ENCODE measurements at places on chromosomes 3 and 15.

GRCh38 chr15:25241241-25241801, 197.5 kb downstream of the UBE3A start:
- no peak for DNase-seq

DNA sequence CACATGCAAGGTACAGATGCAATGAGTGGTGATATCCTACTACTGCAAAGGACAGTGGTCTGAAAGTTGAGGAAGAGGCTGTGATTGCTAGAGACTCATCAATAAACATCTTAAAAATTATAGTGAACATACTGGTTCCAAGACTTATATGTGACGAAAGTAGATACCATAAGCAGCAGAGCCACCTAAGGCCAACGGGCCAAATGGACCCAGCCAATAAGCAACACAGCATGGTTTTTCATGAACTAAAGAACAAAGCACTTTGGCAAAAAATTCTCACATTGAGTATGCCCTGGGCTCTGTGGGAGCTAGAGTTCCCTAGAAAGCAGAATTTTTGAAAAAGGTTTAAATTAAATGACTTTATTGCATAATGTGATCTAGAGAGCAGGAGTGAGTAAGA, 272.1 kb downstream of the SI start:
- DNase-seq = no peak

DNA sequence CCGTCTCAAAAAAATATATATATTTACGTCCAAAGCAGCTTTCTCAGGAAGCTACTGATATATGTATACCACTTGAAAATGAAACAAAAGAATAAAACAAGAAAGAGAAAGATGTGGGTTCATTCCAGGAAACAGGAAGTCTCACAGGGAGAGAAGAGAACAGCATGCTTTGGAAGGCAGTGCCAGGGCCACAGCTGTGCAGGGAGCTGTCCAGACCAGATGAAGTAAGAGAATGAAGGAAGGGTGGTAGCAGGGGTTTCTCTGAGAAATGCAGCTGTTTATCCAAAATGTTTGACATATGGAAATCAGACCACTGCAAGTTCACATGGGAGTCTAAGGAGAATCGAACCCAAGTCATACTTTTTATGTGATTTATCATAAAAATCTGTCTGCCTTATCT, 8.9 kb upstream of the GPR27 start:
- DNase-seq = no peak

DNA sequence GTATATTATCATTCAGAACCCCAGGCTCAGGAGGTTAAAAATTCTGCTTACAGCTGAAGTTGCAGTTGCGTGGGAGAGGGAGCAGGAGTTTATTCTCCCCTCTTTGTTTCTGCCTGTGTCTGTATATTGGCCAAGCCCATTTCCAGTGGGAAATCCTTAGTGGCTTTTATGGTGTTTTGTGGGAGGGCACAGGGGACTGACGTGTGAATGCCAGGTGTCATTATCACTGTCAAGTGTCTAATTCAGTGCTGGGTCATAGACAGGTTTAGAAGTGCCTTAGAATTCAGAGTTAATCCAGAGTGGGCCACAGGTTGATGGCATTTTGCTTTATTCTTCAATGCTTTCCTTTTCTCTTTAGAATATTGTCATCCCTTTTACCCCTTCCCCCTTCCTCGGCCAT, 33.4 kb downstream of the SLCO3A1 start:
- no peak for DNase-seq

GRCh38 chr15:35327789-35328188, 218.2 kb downstream of the DPH6 start:
- no peak for DNase-seq

DNA sequence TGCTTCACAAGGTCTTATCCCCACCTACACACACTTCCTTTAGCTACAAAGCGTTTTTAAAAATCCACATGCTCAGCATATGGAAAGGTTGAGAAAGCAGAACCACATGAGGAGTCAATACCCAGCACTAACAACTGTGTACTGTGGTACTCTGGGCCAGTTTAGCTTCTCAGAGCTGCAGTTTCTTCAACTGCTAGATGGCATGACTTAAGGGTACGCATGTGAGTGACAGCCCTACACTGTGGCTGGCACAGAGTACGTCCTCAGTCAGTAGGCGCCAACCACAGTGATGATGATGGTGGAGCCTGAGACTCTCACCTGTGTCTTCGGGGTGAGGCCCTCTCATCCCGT, 17.4 kb downstream of the CCDC12 start:
- DNase-seq = peak; percentile 80

GRCh38 chr15:48059791-48060190, 61.0 kb upstream of the SLC24A5 start:
- no peak for DNase-seq

- DNase-seq = no peak
These were observed 13.0 kb downstream of the LIPC start for GRCh38 chr15:58444658-58445332.

DNA sequence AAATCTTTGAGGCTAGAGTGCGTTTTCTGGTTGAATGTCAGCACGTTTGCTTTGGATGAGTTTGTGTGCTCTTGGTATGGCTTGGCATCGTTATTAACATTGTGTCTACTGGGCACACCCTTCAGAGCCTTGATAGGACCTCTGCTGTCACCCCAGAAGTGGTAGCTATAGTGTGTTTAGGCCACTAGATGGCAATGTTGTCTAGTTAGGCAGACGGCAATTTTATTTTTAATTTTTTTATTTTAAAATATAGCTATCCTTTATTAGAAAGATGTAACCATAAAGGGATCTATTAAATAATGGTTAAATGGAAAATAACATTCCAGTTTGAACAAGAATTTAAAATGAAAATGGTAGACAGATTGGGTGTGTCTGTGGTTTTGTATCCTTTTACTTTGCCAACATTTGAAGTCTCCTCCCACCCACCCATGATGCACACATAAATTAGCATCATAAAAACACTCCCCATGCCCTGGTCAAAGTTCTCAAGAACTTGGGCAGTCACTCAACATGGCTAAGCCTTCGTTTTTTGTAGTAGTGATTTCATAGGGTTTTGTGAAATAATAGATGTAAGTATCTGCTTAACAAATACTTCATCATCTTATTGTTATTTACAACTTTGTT, 200.7 kb downstream of the KCNH8 start:
- peak; percentile 30 for DNase-seq

DNA sequence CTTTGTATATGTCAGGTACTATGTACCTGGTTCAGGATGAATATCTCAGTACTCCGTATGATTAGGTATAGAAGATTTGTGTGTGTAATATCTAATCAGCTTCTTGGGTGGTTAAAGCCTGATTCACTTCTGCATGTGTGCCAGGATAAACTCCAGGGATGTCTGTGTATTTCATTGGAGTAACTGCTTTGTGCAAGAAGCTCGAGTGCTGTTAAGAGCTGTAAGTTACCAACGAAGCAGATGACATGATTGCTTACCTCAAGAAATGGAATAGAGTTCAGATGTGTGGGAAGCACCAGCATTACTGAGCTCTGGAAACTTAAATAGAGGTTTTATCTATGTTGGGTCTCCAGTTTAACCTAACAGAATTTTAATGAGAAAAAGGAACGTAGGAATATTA, 23.7 kb downstream of the FAM98B start:
- no peak for DNase-seq

- DNase-seq = peak; percentile 83
These were observed 38.4 kb upstream of the SLC6A6 start for GRCh38 chr3:14363991-14364390.

GRCh38 chr3:139129892-139130291, 85.2 kb upstream of the PRR23C start:
- no peak for DNase-seq

DNA sequence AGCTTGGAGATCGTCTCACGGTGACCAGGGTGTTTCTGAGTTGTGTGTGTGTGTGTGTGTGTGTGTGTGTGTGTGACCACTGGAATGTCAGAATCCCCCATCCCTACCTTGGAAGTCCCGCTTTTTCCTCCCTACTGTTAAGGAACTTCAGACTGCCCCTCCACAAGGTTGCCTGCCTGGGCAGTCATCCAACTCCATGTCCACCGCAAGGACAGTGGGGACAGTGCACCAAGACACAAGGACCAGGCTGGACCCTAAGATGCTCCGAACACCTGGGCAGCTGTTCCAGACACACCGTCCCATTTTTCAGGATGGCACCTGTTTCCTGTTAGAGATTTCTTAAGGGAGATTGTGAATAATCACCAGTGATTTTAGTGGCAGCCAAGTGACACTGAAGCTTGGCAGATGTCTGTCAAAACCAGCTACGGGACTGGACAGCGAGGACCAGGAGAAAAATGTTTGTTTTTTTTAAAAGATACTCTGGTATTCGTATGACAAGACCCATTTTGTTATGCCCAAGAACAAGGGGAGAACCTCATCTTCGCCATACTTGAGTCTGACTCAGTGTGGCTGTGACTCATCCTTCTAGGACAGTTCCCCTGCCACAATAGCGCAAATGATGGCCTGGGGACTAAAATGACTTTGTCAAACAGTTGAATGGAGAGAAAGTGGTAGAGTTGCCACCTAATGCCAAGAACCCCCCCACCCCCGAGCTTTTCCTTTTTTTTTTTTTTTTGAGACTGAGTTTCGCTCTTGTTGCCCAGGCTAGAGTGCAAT, 15.5 kb downstream of the PAQR9 start:
- no peak for DNase-seq

GRCh38 chr3:24096271-24096670, 151.2 kb downstream of the NR1D2 start:
- no peak for DNase-seq

GRCh38 chr3:58038675-58039292, 30.6 kb downstream of the FLNB start:
- DNase-seq = peak; percentile 67

DNA sequence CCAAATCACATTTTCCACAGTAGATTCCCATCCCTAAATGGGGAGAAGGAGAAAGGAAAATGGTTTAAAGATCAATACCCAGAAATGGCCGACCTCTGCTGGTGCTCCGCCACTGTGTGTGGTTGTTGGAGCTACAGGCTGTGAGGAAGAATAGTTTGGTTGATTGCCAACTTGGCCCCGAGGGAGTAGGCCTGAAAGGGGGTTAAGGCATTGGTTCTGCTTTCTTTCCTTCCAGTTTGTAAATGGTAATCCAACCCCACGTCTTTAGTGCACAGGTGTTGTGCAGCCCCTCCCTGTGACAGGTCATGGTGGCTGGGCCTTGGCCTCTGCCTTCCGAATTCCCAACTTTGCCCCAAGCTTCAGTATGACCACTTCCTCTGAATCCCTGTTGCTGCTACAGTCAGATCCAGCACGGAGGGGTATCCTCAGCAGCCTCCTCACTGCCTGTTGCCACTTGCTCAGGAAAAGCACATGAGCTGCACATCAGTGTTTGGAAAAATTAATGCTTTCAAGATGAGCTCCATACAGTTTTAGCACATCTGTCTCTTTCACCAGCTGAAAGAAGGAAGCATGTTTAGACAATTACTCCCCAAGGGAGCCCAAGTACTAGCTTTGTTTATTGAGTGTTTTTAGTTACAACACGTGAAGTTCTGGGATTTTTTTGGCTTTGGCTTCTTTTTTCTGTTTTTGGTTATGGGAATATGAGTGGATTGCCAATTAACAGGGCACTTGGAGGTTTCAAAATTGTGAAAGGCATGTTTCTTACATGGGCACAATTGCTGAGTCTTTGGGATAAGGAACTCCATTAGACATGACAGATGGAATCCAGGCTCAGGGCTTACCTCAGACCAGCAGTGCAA, 92.3 kb upstream of the ROPN1 start:
- DNase-seq = no peak

GRCh38 chr15:70447081-70447480, 316.3 kb downstream of the UACA start:
- no peak for DNase-seq

GRCh38 chr15:32736701-32737061, 18.9 kb downstream of the GREM1 start:
- no peak for DNase-seq

GRCh38 chr3:49661281-49661680, 12.9 kb upstream of the APEH start:
- DNase-seq = no peak

DNA sequence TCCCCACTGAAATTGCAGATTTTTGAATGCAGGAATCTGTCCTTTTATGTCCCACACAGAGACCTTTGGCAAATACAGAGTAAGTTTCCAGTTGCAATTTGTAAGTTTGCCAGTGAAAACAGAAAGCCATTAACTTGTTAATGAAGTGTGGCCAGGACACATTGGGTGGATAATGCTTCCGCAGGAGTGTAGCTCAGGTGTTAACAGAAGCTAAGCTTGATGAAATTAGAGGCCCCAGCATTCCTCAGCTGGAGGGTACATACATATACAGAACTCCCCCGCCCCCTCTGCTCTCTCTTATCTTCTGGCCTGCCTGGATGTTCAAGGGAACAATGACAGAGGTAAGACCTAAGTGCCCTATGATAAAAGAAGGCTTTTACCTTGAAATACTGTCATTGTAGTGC, 8.1 kb upstream of the LRRC2 start:
- no peak for DNase-seq

DNA sequence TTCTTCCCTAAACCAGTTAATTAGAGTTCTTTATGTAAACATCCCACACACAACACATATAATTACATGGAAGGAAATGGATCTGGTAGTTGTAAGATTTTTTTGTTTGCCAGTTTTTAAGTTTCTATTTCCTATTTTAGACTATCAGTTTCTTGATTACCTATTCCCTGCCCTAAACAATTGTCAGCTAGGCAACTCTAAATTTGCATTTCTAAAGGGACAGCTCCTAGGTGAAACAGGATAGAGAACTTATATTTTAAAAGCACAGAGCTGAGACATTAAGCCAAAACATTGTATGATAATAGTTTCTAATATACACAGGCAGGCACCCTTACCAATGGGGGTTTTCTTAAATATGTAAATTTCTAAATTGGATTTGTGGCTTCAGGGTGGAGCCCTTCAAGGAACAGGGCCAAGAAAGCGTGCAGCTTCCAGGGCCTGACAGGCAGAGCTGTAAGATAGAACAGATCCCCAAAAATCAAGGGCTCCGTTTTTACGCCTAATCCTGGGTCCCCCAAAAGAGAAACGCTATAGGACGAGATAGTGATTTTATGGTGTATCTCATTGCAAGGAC, 8.9 kb downstream of the LEKR1 start:
- DNase-seq = no peak

- DNase-seq = no peak
These were observed 15.8 kb upstream of the P4HTM start for GRCh38 chr3:48974076-48974864.

DNA sequence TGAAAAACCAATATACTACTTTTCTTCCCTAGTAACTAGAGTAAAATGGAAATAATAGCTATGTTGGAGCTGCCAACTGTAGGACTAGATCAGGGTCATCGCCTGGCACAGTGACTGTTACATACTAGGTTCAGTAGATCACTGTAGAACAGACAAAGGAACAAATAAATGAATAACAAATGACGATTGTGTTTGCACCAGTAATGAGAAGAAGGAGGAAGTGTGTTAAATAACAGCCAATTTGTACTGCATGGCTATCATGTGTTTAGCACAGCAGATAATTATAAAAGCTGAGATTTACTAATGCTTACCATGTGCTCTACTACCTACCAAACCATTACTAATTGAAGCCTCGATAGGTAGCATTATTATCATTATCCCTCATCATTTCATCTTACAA, 85.3 kb upstream of the FXR1 start:
- DNase-seq = no peak

GRCh38 chr15:92170897-92171296, 222.8 kb upstream of the ST8SIA2 start:
- no peak for DNase-seq

Data from inflammatory macrophage treated with lipopolysaccharide for 4 hours (primary cell).